ENCODE measurements at places on chromosomes 5 and 9.

- DNase-seq: no peak
These were observed 3.4 kb upstream of the SLC46A2 start for GRCh38 chr9:112894041-112894440.

DNA sequence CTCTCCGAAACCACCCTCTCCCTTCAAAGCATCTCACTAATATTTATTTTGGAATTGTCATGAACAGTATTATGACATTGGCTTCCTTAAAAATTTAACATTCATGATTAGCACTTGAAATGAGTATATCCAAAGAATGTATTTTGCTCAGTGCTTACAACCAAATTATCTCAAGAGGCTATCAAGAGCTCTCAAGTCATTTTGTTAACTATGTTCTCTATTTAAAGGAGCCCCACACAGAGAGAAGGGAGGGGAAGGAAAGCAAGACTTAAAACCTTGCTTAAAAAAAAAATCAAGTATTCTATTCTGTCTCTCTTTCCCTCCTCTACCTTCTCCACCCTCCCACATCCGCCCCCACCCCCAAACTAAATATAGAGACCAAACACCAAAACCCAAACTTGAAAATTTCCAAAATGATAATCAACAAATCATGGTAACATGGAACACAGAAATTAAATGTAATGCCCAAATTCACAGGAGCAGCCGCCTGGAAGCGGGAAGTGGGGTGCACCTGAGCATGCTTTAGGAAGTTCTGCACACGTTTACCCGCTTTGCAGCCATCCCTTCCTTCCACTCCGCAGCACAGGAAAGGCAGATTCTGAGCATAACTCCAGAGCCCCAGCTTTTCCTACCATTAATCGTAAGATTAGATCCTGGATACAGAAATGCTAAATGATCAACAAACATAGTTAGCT is 66.9 kb downstream of the EBF1 start:
- no peak for DNase-seq

- no peak for DNase-seq
These were observed 50.0 kb downstream of the PIP5K1B start for GRCh38 chr9:68755051-68755450.

DNA sequence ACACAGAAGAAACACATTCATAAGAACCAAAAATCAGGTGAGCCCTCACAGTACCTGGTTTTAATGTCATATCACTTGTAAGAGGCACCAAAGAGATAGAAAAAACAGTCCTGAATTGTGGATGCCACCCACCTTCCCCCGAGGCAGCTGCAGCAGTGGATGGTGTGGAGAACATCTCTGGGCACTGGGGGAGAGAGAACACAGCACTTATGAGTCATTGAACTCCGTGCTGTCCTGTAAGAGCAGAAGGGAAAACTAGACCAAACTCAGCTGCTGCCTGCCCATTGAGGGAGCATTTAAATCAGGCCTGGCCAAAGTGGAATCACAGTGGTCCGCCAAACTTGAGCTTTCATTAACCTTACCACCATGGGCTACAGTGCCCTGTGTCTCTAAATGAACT is 296.2 kb downstream of the SPATA31D1 start:
- DNase-seq: no peak

DNA sequence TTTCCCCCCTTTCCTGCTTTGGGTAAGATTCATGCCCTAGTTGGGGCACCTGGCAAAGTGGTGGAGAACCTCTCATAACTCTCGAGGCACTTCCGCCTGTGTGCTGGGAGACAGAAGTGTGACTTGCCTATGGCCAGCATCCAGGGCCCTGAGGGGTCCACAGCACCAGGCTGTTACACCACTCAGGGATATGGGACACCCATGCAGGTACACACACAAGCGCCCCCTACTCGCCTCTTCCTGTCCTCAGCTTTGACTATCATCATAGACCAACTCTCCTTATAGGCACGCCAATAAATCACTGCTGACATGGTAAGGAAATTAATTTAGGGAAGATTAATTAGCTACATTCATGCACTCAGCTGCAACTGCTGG is 45.4 kb downstream of the SHB start:
- no peak for DNase-seq

DNA sequence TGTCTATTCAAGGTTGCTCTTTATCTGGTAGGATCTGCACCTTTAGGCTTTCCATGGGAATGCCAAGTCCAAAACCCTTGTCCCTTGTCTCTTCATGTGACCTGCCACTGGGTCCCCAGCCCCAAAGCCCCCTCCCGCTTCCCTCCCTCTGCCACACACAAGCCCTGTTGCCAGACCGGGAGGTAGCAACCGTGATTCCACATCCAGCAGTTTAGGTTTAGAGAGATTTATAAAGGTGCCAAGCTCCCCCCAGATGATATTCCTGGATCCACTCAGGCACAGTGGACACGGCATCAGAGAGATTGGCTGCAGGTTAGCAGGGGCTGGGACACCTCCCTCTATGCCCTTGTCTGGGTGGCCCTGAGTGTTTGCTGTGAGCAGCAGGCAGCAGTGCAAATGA is 504.7 kb downstream of the CCDC171 start:
- no peak for DNase-seq

DNA sequence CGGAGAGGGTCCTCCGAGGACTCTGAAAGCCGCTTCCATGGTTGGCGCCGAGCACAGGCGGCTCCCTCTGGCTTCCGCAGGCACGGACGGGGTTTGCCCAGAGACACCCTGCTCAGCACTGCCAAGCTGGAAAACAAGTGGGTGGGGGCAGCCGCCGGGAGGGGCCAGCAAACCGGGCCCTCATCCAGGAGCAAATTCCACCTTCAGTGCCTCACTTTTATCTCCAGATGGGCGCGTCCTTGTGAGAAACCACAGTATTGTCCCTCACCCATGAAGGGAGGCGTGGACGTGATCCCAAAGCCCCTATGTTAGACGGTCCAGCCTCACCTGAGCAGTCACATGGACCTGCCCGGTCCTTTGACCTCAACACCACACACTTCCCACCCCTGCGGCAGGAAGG is 29.0 kb downstream of the MED10 start:
- DNase-seq: no peak

- DNase-seq: no peak
These were observed 6.0 kb upstream of the RXRA start for GRCh38 chr9:134320126-134320867.

DNA sequence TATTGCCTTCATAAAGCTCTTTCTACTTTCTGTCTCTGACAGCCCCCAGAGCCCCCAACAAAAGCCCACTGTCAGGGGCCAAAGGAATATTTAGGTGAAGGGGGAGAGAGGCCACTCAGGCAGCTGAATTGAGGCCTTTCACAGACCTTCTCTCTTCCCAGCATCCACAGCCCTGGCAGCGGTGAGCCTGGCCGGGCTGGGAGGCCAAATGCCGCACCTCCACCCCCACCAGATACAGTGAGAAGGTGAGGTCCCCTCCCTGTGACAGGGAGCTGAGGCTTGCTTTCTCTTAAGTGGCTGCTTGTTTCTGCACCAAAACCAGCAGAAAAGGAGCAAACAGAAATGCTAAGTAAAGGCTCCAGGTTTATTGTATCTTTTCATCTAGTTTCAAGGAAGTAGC is 168.1 kb downstream of the ROR2 start:
- DNase-seq: no peak

GRCh38 chr5:55294935-55295334 is 12.6 kb downstream of the DHX29 start:
- DNase-seq: no peak

DNA sequence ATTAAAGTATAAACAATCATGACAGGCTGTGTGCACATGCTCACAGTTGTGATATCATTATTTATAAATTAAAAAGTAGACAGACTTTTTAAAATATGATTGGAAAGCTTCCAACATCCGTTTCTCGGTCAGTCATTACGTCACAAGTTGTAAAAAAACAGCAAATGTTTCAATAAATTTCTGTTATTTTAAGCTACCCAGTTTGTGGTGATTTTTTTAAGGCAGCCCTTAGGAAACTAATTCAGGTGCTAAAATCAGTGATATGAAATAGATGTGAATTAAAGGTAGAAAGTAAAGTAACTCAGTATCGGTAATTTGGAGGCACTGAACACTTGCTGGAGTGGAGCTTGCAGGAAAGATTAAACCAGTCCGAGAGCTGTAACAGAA is 1.2 kb downstream of the CCNH start:
- DNase-seq: no peak

- no peak for DNase-seq
These were observed 210.0 kb upstream of the PAPPA start for GRCh38 chr9:115943431-115944165.

DNA sequence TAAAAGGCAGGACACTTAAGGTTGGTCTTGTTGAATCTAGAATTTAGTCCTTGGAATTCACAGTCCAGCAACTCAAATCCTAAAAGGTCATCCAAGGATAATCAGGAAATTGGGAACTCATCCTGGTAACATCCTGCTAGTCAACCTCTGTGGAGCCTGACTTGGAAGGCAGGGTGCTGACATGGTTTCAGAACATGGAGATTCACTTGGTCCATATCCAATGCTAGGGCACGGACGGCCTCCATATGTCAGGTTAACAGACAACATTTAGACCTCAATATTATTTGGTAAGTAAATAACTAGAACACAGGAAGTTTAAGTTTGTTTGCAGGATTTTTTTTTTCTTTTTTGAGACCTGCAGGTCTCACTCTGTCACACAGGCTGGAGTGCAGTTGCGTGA is 783 bp upstream of the DNAH5 start:
- no peak for DNase-seq

- DNase-seq: no peak
These were observed 223.5 kb downstream of the ROR2 start for GRCh38 chr9:91726406-91727100.

DNA sequence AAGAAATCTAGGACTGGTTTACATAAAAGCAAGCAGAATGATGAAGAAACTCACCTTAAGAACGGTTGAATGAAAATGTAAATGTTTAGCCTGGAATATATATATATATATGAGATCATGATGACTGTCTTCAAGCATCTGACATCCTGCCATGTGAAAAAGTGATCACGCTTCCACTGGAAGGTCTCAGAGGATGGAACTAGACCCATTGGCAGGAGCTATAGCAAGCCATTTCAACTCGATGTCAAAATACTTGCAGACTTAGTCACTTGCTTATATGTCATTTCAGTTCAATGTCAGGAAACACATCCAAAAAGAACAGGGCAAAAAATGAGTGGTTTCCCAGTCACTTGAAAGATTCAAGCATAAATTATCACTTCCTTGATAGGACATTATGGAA is 22.2 kb upstream of the TMEM161B start:
- no peak for DNase-seq

- DNase-seq: no peak
These were observed 60.6 kb downstream of the COMMD10 start for GRCh38 chr5:116145416-116145815.

DNA sequence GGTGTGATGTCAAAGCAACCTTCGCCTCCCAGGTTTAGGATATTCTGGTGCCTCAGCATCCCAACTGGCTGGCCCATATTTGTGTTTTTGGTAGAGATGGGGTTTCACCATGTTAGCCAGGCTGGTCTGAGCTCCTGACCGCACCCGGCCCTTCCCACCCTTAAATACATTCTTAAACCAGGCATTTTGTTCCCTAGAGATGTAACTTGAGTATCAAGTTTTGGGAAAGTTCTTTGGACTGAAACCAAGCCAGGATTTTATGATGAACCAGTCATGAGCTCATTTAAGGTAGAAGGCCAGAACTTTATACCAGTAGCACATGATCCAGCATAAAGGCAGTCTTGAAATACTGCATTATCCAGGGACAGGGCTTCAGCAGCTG is 3.5 kb downstream of the RPL7A start:
- no peak for DNase-seq

DNA sequence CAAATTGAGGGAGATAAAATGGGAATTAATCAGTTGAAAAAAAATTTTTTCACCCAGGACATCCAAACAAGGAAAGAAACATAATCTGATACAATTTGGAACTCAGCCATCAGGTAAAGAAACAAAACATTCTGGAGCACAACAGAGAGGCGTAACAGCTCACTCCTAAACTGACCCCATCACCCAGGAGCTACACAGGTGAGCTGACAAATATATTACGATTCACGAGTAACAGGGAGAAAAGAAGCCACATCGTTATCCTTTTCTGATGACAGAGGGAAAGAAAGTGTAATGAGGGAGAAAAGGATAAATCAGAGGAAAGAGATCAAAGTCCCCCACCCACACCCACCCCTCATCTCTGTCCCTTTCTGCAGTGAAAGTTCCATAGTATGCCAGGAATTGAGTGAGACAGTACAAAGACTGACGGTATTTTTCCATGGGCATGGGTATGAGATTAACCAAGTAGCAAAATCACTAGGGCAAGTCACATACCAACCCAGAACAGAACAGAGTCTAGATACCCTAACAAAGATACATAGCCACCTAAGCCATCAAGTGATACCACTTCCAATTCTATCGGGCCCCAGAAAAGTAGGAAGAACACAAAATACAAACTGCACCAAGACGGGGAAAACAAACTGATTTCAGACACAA is 45.4 kb downstream of the TMEM245 start:
- DNase-seq: no peak

GRCh38 chr5:51181208-51181894 is 201.9 kb upstream of the ISL1 start:
- DNase-seq: no peak

- no peak for DNase-seq
These were observed 7.4 kb downstream of the RETREG1 start for GRCh38 chr5:16609412-16609811.

DNA sequence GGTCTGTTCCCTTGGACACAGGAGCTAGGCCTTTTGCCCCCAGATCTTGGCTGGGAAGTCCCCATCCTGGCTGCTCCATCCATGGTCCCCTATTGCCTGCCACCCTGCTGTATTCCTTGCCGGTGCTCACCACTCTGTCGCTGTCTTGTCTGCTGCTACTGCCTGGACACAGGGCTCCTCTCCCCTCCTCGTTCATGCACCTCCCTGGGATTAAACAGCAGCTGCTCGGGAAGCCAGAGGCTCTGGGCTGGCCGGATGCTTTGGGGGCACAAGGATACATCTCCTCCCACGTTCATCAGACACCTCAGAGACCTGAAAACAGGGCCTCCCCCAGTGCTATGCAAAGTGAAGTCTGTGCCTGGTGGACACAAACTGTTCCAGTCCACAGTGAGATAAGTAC is 110.4 kb downstream of the ZNF354C start:
- DNase-seq: no peak

DNA sequence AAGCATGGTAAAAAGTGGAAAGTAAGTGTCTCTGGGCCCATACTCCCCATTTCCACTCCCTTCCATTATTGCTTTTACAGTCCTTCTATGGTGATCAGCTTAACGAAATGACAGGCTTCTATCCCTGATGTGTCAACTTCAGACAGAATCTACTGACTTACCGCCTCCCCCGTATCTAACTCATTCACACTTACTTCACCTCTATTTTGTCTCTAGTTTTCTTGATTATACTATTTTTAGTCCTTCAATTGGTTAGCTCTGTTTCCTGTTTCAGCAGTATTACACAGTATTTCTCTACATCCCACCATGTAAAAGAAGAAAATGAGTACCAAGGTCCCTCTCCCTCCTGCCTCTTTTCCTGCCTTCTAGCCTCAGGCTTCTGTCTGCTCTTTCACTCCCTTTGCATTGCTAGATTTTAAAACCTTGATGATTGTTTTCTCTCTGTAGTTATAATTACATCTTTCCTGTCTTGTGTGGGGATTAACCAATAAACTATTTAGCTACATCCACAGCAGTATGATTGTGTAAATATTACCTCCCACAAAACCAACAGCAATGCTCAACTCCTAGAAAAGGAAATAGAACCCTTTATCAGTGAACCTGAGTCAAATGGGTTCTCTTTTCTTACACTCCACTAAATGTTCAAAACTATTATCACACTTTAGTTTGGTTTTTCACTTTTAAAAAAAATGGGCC is 53.4 kb downstream of the GNAQ start:
- no peak for DNase-seq

Data from nucleus accumbens (tissue), 56 donors.